GF-D8 (cell line): ENCODE measurements at places on chromosomes 3 and 15.

DNA sequence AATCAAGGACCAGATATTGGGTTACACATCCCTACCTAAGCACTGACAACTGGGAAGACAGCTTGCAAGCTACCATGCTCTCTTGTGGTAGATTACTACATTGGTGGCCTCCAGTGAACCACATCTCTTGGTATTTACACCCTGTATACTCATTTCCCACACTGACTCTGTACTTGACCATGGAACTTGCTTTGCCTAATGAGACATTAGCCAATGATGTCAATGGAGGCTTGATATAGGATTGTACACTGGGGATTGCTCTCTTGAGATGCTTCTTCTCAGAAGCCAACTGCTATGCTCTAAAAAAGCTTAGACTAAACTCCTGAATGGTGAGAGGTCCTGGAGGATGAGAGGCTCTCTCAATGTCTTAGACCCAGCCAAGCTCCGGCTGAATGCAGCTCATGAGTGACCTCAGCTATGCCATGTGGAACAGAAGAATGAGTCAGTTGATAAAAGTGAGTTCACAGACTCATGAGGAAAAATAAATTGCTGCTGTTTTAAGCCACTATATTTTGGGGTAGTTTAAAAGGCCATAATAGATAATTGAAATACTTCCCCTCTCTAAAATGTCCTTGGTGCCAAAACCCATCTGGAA is 61.5 kb upstream of the GALNT15 start:
- no peak for DNase-seq

GRCh38 chr3:100096866-100097265 is 17.4 kb downstream of the FILIP1L start:
- peak; percentile 22 for DNase-seq

DNA sequence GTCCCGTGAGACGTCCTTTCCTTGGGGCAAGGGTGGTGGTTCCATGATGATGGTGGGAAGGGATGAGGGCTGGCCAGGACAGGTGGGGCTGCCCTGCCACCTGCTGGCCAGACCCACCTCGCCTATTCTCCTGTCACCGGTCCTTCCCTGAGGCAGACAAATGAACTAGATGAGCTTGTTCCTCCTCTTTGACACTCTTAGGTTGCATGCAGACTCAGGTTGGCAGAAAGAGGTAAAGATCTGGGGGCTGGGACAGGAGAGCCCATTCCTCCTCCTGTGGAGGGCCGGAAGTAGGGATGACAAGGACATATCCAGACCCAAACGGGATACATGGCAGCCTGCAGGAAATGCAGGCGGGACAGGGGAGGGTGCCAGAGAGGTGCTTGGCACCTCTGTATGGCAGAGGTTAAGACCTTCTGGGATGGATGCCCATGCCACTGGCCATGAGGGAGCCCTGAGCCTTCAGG is 38.6 kb downstream of the ACSBG1 start:
- DNase-seq = no peak

DNA sequence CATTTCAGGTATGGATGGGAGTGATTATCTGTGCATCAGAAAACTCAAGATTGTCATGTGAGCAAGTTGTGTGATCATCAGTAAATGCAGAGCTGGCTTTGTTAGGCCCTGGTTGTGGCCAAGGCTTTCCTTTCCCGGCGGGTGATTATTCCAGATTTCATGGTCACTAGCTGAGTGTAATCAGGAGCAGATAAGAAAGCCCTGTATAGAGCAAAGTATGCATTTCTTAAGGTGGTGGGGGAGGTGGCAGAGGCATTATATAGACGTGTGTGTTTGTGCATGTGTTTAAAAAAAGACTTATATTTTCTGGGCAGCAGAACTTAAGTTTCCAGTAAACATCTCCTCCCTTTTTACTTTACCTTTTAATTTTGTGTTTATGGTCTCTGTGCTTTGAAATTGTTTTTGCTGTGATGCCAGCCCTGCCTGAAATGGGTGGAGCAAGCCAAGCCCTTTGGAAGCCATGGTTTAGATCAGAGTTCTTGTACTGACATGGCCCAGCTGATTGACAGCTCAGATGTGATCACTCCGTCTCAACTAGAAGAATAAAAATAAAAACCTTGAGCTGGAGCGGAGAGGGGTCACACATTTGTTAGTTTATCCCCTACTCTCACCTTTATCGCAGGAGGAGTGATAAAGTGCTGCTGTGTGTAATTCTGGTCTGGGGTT is 22.2 kb downstream of the SMAD3 start:
- no peak for DNase-seq

DNA sequence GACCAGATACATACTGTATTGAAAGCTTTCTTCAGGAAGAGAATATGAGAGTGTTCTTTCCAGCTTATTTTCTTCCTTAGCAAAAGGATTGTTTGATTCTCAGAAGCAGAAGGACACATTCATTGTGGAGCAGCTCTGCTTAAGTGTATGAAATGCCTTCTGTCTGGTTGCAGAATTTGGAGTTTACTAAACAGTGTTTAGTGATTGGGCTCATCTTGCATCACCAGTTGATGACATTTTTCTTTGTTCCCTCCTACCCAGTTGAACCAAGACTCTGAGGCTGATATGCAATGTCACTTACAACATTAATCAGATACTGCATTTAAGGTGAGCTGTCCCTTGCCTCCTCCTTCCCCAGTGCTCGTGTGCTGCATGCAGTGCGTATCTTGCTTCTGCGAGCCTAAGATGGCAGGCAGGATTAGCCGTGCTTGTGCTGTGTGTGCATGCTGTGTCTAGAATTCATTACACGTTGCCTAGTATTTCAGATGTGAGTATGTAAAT is 18.4 kb downstream of the ZBTB38 start:
- no peak for DNase-seq

DNA sequence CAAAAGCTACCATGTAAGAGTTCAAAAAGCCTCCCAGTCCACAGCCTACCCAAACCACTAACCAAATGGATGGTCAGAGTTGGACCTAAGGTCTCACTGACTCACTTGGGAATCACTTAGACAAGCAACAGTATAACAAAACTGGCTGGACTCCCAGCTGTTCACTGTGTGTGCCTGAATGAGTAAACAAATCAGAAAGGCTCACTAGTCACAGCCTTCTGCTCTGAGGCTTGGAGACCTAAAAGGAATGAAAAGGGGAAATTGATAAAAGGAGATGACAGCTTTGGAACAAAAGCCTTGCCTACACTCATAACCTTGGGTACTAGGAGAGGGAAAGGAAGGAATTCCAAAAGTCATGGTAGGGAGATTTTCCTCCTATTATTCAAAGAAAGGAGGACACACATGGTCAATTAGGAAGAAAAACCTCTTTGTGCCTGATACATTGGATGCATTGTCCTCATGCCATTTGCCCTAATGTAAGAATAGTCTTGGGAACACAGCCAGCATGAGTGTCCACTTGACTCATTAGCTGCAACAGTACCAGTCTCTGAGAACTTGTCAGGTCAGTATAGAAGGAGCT is 92.3 kb downstream of the FRMD5 start:
- no peak for DNase-seq

DNA sequence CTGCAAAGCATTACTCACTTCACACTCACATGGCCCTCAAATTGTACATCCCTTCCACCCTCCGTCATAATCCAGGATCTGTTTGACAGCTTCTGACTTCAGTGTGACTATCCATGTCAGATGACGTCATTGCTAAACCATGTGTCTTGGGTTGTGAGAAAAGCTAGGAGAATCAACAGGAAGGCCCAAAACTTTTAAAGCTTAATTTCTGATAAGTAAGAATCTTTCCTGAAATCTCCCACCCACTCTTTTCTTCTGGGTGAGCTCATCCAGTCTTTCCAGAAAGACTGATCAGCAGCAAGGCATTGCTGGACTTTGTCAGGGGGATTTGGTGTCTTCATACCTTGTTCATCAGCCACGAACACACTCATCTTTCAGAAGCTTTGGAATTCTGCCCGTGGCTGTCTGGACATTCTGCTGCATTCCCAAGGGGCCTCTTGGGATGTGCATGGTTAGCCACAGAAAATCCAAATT is 11.5 kb upstream of the LMCD1 start:
- DNase-seq = no peak

DNA sequence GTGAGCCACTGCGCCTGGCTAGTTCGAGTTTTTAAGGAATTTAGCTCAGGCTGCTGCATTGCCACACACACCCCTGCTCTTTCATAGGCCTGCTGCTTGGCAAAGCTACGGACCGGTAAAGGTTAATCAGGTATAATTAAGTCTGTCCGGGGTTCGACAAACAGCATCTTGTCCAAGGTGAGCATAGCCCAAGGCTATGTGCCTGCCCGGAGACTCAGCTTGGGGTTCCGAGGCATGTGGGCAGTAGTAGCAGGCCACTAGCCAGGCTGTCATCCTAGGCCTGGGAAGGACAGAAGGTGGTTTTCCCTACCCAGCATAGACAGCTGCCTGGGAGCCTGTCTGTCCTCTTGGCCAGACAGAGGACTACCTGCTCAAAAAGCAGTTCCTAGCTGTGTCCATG is 6.6 kb downstream of the P4HTM start:
- DNase-seq = no peak

GRCh38 chr15:60835974-60836373 is 357.0 kb upstream of the ICE2 start:
- no peak for DNase-seq

- no peak for DNase-seq
These were observed 200.0 kb upstream of the TOPAZ1 start for GRCh38 chr3:44041726-44042125.

DNA sequence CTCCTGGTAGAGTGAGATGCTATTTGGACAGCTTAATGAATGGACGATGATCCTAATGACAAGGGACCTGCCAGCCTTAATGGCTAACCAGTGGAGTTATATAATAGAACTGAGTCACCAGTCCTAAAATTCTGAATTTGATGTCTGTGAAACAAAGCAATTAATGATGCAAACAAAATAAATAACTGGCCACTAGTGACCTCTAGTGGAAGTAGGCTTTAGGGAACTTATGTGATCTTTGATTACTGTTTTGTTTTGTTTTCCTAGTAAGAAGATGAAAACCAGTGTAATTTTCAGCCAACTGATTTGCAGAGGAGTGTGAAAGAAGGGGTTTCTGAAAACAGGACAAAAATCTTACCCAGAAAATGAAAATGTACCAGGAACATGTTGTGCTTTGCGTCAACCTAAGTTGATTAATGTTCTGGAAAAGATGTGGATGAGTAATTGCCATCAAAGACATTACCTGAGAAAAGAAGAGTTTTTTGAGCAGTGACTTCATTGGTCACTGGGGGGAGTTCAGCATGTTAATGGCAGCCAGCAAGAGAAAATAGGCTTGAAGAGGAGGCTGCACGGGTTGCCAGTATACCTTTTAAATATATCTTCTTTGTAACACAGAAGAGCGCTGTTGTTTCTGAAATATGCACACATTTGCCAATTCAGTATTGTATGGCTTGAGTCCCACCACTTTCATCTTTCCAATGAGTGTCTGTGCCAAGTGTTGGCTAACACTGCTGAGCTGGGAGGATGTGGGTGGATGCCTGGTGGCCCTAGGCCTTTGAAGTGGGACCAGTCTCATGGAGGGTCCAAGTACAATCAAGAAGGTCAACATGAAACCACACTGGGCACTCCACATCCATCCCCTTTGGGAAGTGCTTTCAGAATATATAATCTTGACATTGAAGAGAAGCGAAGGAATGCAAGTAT is 9.3 kb downstream of the VEPH1 start:
- no peak for DNase-seq

GRCh38 chr3:188133646-188134045 is 20.3 kb upstream of the LPP start:
- no peak for DNase-seq

DNA sequence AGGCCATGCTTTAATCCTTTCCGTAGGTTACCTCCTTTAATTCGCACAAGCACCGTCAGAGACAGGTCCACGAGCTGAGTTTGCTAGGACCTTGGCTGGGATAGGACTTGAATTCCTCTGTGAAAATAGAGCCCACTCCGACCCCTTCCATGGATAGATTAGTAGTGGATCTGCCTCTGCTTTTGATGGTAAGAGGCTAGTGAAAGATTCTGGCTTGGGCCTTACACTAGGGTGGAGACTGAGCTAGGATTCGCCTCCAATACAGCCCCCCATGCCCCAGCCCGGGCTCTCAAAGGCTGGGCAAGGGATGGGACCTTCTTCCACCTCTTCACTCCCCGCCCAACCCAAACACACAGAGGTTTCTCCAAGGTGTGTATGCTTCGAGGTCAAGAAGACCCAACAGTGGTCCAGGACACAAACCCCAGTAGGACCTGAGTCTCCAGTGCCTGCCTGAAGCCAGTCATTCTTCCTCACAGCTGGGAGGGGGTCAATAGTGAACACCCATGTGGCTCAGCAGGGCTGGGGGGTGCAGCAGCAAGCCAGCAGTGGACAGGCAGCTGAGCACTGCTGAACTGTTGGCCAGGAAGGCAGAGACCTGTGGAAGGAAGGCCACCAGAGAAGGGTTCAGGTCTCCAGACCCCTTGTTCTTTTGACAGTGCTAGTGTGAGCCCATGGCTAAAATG is 75.7 kb downstream of the SPSB4 start:
- DNase-seq = no peak

GRCh38 chr3:35291471-35292236 is 347.7 kb upstream of the ARPP21 start:
- DNase-seq = no peak

- no peak for DNase-seq
These were observed 16.7 kb upstream of the ISLR start for GRCh38 chr15:74156678-74157411.
